ENCODE measurements at places on chromosomes 2 and 18. TPM values are rescaled to one million over a fixed set of nuclear protein-coding genes. Genes with fewer than 3 reads are reported as not detected.

- peak; percentile 29 for DNase-seq
Measured at GRCh38 chr2:67259556-67260342, 137.4 kb upstream of the ETAA1 start.

DNA sequence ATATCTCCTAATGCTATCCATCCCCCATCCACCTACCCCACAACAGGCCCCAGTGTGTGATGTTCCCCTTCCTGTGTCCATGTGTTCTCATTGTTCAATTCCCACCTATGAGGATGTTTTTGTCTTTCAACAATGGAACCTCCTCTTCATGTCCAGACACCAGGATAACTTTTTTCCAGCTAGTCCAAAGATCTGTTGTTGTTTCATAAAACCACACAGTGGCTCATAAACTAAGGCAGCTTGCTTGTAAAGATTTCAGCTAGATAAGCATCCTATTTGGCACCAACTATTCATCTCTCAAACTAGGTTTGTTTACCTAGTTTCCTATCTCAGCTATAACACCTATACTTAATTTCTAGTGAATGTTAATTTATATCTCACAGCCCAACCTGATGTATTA, 937.7 kb downstream of the TRIB2 start:
- no peak for DNase-seq

The RAX gene
- polyA plus RNA-seq: not detected

- no peak for DNase-seq
Measured at GRCh38 chr2:22359071-22359672, 1025.8 kb upstream of the KLHL29 start.

- DNase-seq: no peak
Measured at GRCh38 chr2:155904720-155905119, 427.8 kb downstream of the NR4A2 start.

- no peak for DNase-seq
Measured at GRCh38 chr2:27496357-27497287, at the start of gene GCKR. GCKR (plus strand) TSS chr2:27496839; CDS start chr2:27496905, 66 bp downstream.

The TPO gene
- polyA plus RNA-seq: 8.0 TPM

DNA sequence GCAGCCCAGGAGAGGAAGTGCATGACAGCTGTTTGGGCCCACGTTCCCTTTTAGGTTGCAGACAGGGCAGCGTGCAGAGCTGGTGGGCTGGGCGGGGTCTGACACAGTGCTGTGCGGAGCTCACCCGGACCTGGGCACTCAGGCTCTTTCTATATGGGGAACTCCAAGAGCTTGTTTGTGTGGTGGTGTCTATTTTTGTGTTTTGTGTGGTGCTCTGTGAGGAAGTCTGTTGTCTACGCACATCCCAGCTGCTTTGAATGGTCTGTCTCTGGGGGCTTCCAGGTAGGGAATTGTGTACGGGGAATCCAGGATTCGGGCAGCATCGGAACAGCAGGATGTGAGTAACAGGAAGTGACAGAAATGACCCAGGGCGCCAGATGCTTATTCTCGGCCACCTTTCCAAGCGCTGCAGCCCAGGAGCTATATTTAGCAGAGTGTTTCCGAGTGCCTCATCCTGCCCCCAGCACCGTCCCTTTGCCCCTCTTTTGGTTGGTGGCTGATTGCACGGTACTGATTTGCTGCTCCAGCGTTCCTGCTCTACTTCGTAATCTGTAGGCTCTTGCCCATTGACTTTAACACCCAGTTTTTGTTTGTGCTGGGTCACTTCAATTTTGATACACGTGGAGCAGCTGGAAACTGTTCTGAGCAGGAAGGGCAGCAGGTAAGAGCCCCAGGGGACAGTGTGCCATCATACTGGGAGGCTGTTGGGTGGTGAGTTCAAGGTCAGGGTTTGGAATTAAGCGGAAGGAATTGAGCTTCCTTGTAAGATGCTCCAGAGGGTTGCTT, 64.7 kb downstream of the DGKD start:
- peak; percentile 61 for DNase-seq

The PTH2R gene
- polyA plus RNA-seq: 0.01 TPM

DNA sequence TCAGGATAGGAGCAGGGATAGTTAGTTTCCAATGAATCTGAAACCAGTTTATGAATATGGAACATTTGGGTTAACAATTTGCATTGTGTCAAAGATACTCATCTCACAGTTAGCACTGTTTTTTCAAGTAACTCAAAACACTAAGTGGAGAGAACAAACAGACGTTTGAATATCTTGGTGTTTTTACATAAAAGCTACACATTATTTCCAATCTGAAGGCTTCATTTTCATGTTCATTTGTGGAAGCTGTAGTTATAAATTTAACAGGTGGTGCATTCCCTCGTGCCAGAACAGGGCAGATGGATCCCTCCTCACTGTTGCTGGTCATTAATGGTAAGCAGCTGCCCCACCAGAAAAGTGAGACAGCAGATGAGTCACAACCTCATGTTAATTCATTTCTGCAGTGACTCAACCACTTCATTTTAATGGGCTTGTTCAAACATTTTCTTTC, 286.9 kb downstream of the TMX3 start:
- no peak for DNase-seq

GRCh38 chr2:102020596-102021170, 28.9 kb downstream of the IL1R2 start:
- DNase-seq: peak; percentile 89

GRCh38 chr18:506264-506663, 5.8 kb upstream of the COLEC12 start:
- no peak for DNase-seq

- no peak for DNase-seq
Measured at GRCh38 chr2:209348433-209348832, 75.4 kb upstream of the MAP2 start.
